ENCODE measurements at places on chromosomes 5 and 9.

- no peak for DNase-seq
Observed at GRCh38 chr5:65171645-65172044, 310.1 kb downstream of the ADAMTS6 start.

DNA sequence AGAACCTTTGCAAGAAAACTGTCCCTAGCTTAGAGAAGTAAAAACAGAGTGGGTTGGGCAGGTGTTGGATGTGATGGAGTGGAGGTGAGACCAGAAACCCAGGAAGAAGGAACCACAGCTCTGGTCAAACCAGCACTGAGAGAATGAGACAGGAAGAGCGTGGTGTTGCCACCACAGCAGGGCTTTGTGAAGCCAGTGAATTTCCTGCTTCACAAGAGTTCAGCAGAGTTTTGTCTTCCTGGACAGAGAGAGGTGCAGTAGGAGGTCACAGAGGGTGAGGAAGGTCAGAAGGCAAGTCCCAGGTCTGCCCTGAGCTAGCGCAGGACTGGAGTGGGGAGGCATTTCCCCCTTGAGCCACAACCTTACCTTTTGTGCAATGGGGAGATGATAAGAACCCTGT lies 2306.2 kb upstream of the ACO1 start:
- no peak for DNase-seq

DNA sequence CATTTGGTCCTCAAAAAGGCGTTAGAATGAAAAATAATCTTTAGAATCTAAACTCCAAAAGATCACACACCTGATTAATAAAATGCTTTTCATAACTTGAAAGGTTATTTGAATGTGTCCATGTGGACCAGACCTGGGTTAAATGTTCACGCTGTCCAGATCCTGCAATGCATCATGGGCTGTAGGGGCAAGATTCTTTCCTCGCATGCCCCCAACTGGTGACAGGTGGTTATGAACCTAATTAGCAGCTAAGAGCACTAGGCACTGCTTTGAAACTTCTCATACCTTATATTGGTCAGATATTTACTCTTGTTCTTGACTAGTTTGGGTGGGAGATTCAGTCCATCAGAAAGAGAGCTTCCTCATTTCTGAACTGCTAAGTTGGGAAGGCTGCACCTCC lies 19.3 kb upstream of the PIP5K1B start:
- no peak for DNase-seq

DNA sequence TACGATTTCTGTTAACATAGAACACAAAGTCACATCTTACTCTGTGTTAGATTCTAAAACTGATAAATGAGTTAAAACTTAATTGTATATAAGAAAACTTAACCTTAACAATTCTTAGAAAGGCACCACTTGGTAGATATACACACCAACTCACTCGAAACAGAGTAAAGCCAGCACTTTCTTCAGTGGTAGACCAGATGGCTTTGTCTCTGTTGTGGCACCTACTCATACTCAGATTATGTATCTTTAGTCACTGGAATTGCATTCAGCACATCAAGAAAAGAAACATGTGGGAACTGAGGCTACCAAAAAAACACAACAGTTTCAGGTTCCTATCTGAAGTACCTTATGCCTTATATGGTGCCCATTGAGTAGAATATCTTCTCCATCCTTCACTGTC lies 192.5 kb downstream of the ZNF608 start:
- no peak for DNase-seq

- DNase-seq, result no peak
Observed at GRCh38 chr5:57032151-57032551, 80.2 kb upstream of the MIER3 start.

- no peak for DNase-seq
Observed at GRCh38 chr5:175687231-175687701, 29.4 kb downstream of the HRH2 start.

- DNase-seq, result no peak
Observed at GRCh38 chr5:142800776-142801494, 30.8 kb downstream of the ARHGAP26 start.

- DNase-seq, result no peak
Observed at GRCh38 chr5:99248066-99248465, 319.3 kb upstream of the CHD1 start.

- DNase-seq, result no peak
Observed at GRCh38 chr9:103798620-103799019, 295.5 kb upstream of the SMC2 start.

- DNase-seq, result no peak
Observed at GRCh38 chr9:22118810-22119521, 109.9 kb upstream of the CDKN2B start.

GRCh38 chr5:139391570-139392323 lies 2.0 kb upstream of the MZB1 start:
- no peak for DNase-seq

- DNase-seq, result no peak
Observed at GRCh38 chr9:121776001-121776738, 124.7 kb downstream of the DAB2IP start.

GRCh38 chr5:172901012-172901780 lies 58.0 kb upstream of the RPL26L1 start:
- DNase-seq, result no peak

DNA sequence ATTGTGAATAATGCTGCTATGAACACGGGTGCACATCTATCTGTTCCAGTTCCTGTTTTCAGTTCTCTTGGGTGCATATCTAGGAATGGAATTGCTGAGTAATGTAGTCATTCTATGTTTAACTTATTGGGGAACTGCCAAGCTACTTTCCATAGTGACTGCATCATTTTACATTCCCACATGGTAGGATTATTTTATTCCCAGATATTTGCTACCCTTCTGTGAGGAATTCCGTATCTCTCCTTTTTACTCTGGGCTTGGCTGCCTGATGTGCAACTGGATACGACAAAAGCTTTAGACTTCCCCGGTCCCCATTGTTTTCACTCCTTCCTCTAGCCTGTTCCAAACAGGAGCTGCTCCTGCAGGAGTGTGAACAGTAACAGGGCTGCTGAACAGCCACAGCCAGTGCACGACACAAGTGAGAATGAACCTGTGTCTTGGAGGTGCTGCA lies 7.2 kb downstream of the TAS2R1 start:
- no peak for DNase-seq

GRCh38 chr9:98775831-98776441 lies 20.4 kb downstream of the ANKS6 start:
- no peak for DNase-seq

- no peak for DNase-seq
Observed at GRCh38 chr9:75601280-75601679, 289.2 kb upstream of the PCSK5 start.

- DNase-seq, result no peak
Observed at GRCh38 chr5:148790545-148791333, 35.7 kb upstream of the ADRB2 start.

DNA sequence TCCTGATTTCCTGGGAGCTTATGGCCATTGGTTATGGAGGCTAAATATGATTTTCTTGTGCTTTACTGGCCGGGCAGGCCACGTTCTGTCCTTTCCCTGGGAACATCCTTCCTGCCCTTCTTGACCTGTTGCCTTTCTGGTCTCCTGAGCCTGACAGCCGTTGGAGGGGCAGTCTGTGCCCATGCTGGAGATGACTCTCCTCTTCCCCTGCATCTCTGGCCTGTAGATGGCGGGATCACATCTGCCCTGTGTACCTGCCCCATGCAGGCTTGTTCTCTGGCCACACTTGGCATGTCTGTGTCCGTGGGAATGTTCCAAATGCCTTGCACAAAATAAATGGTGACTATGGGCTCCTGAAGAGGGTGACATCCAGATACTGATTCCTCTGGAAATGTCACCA lies 253.1 kb upstream of the IRX4 start:
- no peak for DNase-seq

DNA sequence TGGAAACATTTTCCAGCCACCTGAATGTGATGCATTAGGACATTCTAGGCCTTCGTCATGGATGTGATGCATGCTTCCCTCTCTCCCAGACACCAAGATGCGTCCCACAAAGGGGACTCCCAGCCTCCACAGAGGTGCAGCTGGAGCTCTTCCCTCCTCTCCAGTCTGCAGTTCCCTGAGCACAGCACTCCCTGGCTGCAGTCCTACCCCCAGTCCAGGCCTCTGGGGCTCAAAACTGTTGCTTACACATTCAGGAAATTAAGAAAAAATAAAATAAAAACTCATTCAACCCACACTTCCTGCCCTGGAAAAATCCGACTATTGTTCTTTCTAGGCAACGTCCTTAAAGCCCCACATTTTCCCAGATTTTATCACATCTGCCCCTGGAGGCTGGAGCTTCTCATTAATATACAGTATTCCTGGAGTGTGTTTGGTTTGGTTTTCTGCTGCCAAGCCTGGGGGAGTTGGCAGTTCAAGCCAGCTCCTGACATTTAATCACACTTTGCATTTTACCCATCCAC lies 78.4 kb upstream of the ICE1 start:
- no peak for DNase-seq

DNA sequence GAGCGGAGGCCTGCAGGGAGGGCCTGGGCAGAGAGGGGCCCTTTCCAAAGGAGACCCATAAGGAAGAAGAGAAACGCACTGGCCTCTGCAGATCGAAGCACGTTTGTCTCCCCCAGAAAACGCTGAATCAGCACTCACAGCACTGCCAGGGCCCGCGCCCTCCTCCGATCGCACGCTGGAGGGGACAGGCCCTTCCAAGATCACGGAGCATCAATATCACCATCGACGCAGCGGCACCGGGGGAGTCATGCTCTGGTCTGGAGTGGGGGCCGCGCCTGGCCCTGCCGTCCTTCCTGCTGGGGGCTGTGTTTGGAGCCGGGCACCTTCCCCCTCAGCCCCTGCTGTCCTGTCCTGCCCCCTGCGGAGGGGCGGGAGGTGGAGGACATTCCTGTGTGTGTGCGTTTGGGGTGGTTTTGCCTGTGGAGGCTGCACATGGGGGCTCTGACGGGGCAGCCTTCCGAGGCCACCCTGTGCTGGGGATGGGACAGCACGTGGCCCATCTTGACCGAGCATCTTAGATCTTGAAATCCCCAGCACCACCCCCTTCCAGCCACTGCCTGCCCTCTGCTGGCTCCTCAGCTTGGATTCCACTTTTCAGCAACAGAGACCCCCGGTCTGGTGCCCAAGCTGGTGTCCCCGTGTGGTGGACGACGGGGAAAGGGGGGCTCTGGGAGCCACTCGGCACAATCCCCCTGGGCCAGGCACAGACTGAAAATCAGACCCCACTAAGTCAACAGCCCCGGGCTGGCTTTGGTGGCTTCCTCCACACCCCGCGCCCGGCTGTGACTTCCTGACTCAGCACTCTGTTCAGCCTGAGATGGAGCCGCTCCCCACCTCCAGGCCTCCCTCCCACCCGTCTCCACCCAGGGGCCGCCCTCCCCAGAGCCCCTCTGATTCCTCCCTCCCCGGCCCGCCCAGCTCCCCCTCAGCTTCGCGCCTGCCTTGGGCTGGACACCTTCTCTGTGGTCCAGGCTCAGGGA lies 8.3 kb downstream of the TMEM250 start:
- no peak for DNase-seq

DNA sequence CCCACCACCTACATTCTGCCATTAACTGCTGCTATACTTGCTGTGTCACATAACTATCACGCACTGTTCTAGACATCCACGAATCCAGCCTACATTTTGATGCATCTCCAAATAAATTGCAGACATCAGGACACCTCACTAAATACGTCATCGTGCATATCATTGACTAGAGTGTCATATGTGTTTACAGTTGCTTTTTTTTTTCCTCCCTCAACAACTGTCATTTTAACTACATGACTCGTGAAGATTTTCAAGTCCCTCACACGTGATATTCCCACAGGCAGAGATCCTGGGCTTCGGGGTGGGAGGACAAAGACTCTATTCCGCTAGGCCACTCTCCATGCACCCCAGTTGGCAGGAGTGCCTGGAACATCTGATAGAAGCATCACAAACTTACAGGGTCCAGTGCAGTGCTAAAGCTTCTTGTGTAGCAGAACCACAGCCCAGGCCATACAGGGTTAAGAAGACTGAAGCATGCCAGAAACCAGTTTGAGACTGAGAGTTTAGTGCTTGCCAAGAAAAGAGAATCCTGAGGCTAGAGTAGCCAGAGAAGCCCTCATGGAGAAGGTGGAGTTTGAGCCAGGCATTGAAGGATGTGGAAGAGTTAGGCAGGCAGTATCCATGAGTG lies 1.1 kb downstream of the PCYOX1L start:
- no peak for DNase-seq

DNA sequence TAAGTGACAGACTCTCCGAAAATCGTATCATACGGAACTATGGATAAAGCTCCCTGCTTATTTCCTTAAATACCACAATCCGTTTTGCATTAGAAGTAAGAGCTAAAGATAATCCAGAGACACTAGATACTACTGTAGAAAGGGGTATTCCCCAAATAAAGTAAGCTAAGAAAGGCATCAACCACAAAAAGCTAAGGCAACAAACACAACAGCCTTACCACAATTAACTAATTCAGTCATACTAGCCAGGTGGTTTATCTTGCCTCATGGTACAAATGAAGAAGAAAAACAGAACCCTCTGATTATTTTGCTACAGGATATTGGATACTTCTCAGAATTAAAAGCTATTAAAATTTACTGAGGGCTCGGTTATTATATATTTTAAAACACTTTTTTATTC lies 14.1 kb downstream of the ERP44 start:
- DNase-seq, result no peak

GRCh38 chr9:134650431-134651190 lies 9.0 kb downstream of the COL5A1 start:
- no peak for DNase-seq

DNA sequence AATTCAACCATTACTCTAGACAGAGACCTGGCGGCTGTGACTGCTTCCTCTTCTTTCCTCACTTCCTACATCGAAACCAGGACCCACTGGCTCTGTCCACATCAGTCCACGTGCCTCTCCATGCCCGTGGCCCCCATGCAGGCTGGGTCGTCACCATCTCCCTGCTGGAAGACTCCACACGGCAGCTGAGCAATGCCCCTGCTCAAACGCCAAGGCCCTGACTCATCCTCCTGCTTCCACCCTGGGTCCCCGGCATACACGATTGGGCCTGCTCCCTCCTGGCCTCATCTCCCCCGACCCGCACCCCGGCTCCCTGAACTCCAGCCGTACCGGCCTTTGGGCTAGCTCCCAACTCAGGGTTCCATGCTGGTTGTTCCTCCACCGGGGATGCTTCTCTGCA lies 67.2 kb upstream of the IER5L start:
- DNase-seq, result no peak

GRCh38 chr5:119808474-119808873 lies 179.1 kb downstream of the FAM170A start:
- DNase-seq, result no peak

DNA sequence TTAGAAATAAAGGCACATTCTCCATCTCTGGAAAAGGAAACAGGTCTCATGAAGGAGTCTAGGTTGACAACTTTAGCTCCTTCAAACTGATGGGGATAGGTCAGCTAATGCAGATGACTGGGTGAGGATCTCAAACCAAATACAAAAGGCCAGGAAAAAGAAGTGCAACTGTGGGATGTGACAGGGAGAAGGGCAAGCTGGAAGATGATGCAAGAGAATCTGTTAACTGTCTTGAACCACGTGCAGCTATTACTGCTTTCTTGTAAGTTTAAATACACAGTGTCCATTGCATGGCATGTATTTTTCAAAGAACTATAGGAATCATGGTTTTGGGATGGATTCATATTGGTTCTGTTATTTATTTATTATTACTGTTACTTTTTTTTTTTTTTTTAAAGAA lies 331.8 kb downstream of the NDUFS4 start:
- DNase-seq, result no peak
